Stimulated activated naive CD4-positive, alpha-beta T cell treated with Interleukin-2 at 50 U/mL for 16 hours (primary cell): ENCODE measurements at places on chromosomes 5 and 9.

DNA sequence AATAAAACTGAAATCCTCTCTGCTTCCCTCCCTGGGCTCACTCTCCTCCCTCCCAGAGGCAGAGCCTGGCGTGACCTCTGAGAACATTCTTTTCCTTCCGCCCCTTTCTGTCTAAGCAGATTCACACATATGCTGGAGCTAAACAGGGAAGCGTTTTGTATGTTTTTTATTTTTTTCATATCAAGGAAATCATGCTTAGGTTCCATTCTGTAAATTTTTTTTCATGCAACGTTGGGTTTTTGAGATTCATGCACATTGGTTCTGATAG lies 20.2 kb upstream of the BARHL1 start:
- no peak for DNase-seq

DNA sequence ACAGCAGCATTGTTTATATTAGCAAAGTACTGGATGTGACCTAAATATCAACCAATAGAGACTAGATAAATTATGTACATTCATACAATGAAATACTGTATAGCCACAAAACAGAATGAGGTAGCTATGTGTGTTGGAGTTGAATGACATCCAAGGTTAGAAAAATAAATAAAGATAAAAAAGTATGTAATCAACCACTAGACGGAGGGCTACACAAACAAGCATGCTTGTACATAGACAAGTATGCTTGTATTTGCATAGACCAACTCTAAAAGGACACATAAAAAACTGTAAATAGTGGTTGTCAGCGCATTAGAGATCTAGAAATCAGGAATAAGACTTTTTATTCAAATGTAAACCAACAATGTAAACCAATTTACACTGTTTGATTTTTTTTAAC lies 3.0 kb downstream of the FEM1C start:
- no peak for DNase-seq

- DNase-seq: no peak
These were observed 59.4 kb downstream of the DAP start for GRCh38 chr5:10701567-10702039.

- no peak for DNase-seq
These were observed 115.2 kb downstream of the ADAMTS2 start for GRCh38 chr5:179230061-179230461.

GRCh38 chr5:89315286-89316100 lies 432.5 kb upstream of the MEF2C start:
- no peak for DNase-seq

DNA sequence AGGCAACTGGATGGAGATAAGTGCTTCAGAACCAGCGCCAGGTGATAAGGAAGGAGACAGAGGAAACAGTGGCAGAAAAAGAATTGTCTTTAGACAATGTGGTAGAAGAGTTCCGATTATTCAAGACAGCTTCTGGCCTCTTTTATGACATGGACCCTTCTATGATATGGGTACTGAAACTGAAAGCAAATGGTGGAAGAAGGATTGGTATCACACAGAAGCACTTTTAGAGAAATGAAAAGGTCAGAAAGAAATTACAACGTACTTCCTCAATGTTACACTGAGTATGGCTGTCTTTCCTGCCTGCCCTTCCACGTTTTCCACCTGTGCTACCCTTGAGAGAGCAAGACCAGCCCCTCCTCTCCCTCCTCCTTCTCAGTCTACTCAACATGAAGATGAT lies 959.3 kb downstream of the DNAH5 start:
- no peak for DNase-seq

DNA sequence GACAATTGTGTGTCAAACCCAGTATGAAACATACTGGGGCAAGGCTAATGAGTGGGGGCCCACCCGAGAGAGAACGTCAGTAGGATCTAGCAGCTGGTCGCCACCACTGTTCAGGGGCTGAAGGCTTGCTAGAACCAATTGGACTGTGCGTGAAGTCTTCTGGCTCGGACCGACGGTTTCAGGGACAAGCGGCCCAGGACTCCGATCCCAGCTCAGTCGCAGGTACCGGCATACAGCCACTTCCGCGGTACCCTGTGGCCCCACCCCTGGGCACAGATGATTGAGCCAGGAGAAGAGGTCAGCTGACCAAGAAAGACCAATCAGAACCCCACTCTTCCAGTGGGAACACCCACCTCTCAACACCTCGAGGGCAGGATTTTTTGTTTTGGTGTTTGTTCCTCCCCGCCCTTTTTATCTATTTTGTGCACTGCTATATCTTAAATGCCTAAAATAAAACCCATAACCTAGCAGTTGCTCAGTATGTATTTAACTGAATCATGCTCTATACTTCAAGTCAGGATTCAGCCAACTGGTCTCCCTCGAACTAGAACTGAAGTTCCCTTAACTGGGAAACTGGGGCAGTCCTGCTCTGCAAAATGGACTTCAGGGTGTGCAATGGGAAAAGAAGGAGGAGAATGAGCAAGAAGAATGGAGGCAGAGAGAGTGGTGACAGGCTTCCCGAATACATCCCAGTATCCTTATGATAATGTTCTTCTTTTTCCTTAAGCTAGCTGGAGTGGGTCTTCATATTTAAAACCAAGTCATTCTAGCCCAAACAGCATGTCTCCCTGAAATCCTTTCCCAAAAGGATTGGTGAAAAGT lies 21.1 kb upstream of the CPEB4 start:
- no peak for DNase-seq

GRCh38 chr5:59587489-59588337 lies 305.8 kb downstream of the PDE4D start:
- no peak for DNase-seq

- no peak for DNase-seq
These were observed 271.1 kb upstream of the MVB12B start for GRCh38 chr9:126055381-126055985.

DNA sequence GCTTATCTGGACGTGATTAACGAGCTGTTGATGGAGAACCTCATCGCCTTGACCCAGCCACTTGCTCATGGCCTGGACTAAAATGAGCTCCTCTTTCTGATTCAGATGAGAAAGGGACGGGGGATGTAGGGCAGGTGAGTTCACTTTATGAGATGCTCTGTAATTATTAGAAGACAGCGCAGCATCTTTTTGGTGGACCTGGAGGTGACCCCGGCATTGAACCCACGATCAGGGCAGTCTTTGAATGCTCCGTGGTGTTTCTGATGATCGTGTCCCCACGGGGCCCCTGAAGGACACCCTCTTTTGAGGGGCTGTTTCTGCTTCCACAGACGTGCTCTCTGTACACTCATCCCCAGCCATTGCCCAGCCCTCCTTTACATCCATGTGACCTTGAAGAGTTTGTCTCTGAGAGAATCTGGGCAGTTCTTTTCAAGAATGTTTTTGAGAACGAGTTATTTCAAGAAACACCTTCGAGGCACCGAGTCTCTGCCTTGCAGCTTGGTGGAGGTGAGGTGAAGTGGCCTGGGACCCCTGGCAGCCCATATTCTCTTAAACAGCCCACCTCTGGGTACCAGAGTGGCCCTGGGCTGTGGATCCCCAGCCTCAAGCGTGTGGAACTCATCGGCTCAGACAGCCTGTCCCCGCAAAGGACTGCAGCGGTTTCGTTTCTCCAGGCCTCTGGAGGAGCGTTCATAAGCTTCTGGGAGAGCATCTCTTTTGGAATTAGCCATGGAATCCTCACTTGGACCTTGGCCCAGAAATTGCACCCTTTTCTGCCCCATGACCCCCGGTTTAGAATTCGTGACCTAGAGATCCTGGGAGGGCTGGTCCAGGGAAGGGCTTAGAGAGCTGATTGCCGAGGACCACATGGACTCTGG lies 50.3 kb downstream of the COL5A1 start:
- no peak for DNase-seq

DNA sequence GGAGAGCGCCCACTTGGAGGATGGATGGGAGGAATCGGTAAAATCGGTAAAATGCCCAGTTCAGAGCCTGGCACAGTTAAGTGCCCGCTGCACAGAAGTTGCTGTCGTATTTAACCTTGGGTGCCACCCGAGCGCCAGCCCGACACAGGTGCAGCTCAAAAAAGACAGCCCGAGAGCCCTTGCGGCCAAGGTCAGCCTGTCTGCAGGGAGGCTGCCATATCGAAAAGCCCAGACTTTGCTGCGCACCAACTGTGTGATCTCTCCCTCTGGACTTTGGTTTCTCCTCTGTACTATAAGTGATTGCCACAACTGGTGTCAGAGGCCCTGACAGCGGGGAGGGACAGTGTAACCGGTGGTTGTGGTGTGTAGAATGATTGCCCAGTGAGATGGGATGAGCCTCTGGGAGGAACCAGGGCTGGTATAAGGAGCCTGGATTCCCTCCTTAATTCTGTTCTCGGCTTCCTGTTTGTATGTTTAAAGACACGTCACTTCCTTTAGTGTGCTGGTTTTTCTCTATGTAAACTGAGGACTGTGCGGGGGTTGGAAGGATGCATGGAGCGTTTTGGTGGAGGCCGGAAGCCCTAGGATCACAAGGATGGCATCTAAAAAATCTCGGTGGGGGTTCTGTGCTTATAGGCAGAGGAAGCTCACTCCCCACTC lies 792 bp downstream of the NTMT1 start:
- DNase-seq: peak; percentile 35

GRCh38 chr5:61538722-61539501 lies 206.9 kb downstream of the ZSWIM6 start:
- DNase-seq: no peak

DNA sequence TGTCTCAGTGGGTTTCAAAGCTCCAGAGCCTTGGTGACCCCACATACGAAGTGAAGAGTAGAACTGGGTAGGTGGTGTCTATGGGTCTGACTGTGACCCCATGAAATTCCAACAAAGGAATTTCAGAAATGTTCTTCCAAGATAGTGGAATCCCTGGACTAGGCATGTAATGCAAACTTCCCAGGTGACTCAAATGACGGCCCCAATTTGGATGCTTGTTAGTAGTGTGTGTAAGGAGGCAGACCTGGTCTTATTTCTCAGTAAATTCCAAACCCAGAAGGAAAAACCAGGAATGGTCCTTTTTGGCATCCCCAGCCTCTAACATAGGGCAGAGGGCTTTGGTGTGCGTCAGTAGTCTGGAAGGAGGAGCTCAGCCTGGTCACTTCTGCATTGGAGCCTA lies 43.6 kb upstream of the ABCA1 start:
- DNase-seq: no peak

DNA sequence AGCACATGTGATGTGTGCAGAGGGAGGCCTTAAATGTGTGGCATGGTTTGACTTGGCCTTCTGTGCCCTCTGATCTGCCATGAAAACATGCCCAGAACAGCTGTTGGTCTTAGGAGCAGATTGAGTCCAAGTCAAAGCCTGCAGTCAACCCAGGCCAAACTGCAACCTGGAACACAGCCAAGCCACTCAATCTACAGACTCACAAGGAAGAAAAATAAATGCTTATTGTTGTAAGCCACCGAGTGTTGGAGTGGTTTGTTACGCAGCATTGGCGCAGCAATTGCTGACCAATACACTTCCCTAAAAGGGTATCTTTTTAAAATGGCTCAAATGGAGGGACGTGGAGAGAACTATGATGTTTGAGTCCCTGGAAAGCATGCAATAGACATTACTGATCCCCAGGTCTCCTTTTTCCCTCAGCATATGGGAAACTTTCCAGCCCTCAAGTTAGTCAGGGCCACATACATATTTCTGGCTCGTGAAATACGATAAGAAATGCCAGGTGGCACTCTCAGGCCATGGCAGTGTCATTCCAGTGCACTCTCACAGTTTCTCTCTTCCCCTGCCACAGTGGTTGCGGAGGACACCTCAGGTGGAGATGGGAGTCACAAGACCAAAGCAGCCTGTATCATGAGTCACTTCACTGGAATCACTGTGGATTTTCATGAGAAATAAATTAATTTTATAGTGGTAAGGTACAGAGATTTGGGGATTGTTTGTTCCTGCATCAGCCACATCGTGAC lies 168.0 kb upstream of the ZNF618 start:
- DNase-seq: no peak

- DNase-seq: no peak
These were observed 56.8 kb downstream of the PRELID2 start for GRCh38 chr5:145778144-145778900.

- no peak for DNase-seq
These were observed 157.8 kb upstream of the PTGER4 start for GRCh38 chr5:40521925-40522324.

- DNase-seq: no peak
These were observed 30.3 kb downstream of the LMX1B start for GRCh38 chr9:126643945-126644527.

- DNase-seq: peak; percentile 29
These were observed 536 bp downstream of the SLC27A4 start for GRCh38 chr9:128340691-128341434.

DNA sequence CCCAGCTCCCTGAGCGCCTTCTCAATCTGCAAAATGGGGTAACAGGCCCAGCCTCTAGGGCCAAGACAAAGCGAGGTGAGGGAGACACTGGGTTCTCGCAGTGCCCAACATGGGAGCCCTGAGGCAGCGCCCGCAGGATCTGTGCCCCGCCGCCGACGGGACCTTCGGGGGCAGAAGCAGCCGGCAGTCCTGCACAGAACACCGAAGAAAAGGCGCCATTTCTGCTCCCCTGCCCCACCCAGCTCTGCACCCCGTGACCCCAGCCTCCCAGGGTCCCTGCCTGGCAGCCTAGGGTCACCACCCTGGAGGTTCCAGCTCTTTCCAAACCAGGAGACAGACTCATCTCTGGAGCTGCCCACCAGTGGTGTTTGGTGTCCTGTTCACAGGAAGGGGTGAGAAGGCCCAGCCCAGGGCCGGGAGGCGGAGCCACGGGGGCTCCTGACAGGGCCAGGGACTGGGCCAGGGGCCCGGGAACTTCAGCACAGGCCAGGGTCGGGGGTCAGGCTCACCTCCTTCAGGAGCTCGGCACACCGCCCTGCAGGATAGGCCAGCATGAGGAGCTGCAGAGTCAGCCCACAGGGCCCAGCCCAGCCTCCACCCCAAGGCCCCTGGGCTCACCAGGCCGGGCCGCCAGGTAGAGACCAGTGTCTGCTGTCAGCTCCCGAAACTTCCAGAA lies 3.3 kb downstream of the LCN8 start:
- DNase-seq: no peak

DNA sequence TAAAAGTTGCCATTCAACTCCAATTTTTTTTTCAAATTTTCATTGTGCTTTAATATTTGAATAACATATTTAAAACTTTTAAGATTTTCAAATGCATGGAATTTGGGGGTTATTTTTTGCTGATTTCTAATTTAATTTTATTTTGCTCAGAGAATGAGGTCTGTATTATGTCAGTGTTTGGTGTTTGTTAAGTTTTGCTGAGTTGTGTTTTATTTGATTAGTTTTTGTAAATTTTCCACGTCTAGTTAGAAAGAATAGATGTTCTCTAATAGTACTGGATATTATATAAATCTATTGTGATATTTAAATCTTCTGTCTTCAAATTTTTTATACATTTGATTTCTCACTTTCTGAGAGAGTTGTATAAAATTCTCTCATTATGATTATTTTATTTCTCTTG lies 145.9 kb downstream of the MACIR start:
- DNase-seq: no peak

DNA sequence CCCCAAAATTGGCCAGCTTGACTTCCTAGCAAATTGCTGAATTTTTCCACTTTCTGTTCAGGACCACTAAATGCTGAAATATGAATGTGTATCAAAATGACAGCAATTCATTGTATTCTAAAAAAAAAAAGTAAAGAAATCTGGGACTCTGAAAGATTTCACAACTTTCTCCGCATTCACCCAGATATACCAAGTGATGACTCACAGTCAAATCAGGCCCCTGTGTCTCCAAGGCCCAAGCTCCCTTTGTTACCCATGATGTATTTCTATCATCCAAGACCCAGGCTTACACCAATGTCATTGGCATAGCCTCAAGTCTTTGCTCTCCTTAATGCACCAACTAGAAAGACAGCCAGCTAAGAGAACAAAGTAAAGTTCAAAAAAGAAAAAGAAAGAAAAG lies 493.9 kb downstream of the NTRK2 start:
- no peak for DNase-seq

- DNase-seq: no peak
These were observed 21.0 kb upstream of the C9orf40 start for GRCh38 chr9:74973714-74974113.
